ENCODE measurements at places on chromosomes 7 and 10.

DNA sequence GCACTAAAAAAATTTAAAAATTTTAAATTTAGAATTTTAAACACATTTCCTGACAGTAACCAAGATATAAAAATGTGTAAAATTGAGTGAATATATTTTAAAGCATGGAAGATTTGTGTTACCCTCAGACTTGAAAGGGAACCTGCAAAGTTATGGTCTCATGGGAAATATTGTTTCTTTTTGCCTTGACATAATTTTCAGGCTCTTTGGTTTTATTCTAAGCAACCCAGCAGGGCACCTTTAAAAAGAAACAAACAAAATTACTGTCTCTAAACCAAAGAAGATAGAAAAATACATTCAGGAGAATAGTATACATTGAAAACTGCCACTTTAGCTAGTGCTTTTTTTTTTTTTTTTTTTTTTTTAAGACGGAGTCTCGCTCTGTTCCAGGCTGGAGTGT is 87.5 kb downstream of the ADK start:
- DNase-seq = no peak

GRCh38 chr7:5420067-5420880 is 3.4 kb downstream of the TNRC18 start:
- DNase-seq = no peak

DNA sequence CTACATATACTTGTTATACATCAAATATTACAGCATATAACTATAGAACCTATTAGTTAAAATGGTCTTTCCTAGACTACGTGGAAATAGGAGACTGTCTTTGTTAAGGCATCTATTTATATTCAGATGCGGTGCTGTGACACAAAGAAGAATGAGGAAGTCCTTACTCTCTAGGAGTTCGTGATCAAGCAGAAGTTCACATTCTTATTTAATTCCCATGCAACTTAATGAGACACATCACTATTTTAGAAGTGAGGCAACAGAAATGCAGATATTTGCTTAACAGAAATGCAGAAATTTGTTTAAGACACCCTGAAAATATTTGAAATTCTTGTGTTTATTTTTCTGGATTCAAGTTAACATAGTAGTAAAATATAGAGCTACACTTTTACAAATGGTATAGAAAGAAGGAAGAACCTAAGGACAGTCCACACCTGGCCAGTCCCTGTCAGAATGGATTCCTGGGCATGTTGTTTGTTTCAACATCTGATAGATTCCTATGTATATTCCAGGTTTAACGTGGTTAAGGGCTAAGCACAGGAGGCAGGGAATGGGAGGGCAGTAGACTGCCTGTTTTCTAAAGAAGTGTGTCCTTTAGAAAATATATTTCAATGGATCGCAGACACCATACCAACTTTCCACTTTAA is 70.6 kb upstream of the NXPH1 start:
- no peak for DNase-seq

GRCh38 chr7:43590862-43591557 is 8.1 kb downstream of the STK17A start:
- DNase-seq = no peak

GRCh38 chr10:83657487-83657886 is 481.8 kb upstream of the GHITM start:
- DNase-seq = no peak

DNA sequence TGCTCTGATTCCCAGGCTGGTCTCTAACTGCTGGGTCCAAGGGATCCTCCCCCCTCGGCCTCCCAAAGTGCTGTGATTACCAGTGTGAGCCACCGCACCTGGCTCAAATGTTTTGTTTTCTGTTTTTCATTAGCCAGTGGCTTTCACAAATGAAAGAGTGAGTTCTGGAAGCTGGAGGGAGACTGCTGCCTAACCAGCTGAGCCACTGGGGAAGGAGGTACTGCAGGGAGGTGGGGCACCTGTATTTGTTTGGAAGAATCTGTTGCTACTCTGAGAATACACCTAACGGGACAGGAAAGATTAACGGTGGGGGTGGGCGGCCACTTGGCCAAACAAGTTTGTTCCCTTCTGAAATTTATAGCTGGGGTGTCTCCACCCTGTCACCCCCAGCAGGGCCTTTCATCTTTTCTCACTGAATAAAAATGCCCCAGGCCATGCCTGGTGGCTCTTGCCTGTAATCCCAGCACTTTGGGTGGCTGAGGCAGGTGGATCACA is 4.7 kb downstream of the STOX1 start:
- no peak for DNase-seq

DNA sequence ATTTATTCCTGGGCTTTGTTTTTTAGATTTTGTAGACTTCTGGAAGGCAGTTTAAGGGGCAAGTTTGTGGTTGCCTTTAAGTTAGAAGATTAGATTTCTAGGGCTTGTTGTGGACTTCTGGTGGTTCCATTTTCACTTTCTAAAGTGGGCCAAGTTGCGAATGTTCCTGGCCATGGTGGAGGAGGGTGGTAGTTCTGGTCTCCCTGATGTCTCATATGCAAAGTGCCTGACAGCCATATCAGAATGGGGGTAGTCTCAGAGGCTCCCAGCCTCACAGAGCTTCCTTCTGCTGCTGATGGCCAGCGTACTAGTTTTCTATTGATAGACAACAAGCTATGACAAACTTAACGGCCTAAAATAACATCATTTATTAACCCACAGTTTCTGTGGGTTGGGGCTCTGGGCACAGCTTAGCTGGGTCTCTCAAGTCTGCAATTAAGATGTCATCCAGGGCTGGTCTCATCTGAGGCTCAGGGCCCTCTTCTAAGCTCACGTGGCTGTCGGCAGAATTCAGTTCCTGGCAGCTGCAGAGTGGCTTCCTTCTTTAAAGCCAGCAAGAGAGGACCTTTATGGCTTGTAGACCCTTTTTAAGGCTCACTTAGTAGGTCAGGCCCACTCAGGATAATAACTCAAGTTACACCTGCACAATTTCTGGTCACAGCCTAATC is 44.8 kb downstream of the BMPER start:
- DNase-seq = no peak

GRCh38 chr10:43946445-43946844 is 297.8 kb upstream of the ZNF32 start:
- no peak for DNase-seq

GRCh38 chr7:145313551-145313950 is 477.7 kb upstream of the TPK1 start:
- no peak for DNase-seq

- no peak for DNase-seq
Measured at GRCh38 chr10:6659451-6659850, 79.4 kb upstream of the PRKCQ start.

GRCh38 chr10:117053482-117053881 is 48.5 kb upstream of the SHTN1 start:
- DNase-seq = no peak

DNA sequence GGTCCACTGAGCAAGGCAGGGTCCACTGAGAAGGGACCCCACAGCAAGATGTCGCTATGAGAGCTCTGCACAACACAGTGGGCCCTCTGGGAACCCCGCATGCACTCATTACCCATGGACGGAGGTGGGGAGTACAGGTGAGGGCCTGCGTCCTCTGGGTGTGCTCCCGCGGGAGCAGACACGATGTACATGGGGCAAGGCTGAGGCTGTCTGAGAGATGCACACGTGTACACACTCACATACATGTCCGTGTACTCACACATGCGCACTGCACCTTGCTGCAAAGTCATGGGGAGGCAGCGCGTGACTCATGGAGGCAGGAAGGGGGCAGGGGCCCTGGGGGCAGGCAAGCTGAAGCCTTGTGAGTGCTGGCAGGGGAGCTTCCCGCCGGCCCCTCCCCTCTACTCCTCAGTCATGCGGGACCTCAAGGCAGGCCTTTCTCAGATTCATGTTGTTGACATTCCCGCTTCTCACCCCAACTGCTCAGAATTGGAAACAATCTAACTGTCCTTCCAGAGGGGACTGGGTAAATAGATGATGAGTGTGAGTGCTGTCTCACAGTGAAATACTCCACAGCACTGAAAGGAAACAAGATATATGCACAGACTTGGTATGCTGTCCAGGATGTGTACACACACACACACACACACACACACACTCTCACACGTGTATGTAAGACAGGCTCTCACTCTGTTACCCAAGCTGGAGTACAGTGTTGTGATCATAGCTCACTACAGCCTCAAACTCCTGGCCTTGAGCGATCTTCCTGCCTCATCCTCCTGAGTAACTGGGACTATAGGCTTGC is 40.0 kb downstream of the GOLGA7B start:
- peak; percentile 10 for DNase-seq

GRCh38 chr10:63115732-63116383 is 17.3 kb upstream of the NRBF2 start:
- no peak for DNase-seq

DNA sequence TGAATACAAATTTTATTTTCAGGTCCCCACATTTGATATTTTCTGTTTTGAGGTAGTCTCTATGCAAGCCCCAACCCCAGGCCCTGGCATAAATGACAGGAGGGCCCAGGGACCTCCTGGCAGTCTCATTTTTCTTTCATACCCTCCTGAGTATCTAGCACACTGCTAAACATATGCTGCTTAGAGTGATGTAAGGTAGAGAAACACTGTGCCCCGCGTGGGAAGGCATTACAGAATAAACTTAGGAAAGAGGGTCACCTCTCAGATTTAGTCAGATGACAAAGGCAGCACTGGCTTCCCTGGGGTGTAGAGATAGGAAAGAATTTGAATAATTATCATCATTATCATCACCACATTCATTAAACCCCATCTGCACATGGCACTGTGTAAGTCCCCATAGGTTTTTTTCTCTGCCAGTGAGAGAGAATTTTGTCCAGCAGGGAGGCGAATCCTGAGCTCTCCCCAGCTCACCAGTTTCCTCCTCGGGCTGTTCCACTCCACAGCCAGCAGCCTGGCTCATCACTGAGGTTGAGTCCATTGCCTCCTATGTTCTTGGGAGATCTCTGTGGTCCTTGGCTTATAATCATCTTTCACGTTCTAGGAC is 507.3 kb upstream of the GALNT17 start:
- no peak for DNase-seq

DNA sequence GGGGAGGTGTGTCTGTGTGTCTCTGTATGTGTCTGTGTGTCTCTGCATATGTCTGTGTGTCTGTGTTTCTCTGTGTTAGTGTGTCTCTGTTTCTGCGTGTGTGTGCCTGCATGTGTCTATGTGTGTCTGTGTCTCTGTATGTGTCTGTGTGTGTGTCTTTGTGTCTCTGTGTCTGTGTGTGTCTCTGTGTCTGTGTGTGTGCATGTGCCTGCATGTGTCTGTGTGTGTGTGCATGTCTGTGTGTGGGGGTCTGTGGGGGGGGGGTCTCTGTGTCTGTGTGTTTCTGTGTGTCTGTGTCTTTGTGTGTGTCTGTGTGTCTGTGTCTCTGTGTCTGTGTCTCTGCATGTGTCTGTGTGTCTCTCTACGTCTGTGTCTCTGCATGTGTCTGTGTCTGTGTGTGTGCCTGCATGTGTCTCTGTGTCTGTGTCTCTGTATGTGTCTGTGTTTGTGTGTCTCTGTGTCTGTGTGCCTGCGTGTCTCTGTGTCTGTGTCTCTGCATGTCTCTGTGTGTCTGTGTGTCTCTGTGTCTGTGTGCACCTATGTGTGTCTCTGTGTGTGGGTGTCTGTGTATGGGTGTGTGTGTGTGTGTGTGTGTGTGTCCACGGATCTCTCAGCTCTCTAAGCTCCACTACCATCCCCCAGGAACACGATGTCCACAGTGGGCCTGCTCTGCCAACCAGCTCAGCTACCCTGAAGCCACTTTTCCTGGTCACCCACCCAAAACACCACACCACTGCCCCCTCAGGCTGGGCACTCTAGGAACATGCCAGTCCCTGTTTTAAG is 41.7 kb downstream of the RASGEF1A start:
- DNase-seq = no peak

- no peak for DNase-seq
Measured at GRCh38 chr10:121242741-121243608, 355.3 kb downstream of the FGFR2 start.

GRCh38 chr7:131544449-131545301 is 11.8 kb downstream of the PODXL start:
- peak; percentile 20 for DNase-seq

GRCh38 chr10:19499291-19499770 is 316.9 kb upstream of the PLXDC2 start:
- DNase-seq = no peak

DNA sequence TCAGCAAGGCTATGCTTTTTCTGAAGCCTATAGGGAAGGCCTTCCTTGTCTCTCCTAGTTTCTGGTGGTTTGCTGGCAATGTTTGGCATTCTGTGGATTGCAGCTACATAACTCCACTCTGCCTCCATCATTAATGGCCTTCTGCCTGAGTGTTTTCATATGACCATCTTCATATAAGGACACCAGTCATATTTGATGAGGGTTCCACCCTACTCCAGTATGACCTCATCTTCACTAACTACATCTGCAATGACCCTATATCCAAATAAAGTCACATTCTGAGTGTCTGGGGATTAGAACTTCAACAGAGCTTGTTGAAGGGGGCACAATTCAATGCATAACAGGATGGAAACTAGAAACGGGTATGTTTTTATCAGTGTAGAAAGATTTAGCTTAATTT is 22.1 kb downstream of the CAV1 start:
- DNase-seq = no peak

DNA sequence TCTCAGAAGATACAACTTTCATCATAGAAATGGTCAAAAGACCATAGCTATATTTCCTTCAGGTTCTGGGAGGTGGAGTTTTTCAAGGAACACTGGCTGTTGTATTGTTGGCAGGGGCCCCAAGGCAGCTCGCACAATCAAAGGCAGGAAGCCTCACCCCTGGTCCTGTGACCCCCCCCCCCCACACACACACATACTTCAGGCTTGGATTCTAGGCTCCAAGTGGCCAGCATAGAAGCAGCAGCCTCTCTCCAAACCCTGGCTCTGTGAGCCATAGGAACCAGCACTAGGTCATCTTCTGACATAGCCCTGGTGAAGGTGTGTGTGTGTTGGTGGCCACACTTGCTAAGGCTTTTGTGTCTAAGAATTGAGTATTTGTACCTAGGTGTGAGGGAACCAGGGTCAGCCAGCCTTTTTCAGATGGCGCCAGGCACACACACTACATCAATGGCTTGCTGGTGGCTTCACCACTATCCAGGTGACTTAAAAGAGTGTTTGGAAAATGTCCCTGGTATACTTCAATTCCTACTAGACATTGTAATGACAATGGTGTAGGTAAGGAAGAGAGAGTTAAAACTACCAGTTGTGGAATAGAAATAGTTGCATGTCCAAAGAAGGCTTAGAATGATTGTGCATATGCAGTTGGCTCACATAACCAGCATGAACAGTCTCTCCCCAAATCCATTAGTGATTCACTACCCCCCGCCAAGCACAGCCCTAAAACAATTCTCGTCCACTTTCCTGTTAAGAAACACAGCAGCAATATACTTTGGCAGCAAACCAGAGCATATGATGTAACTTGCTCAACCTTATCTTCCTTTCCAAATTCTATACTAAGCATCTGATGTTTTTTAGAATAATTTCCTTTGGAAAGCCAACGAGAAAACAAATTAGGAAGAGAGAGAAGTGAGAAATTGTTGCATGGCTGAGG is 91.3 kb downstream of the AVL9 start:
- DNase-seq = no peak

GRCh38 chr7:142603870-142604448 is 145.3 kb upstream of the PRSS1 start:
- peak; percentile 34 for DNase-seq

- DNase-seq = peak; percentile 79
Measured at GRCh38 chr7:141695803-141696289, 6.1 kb downstream of the DENND11 start.

GRCh38 chr7:145863-146262 is 46.5 kb upstream of the FAM20C start:
- no peak for DNase-seq
